ENCODE measurements at places on chromosomes 2 and 18.

DNA sequence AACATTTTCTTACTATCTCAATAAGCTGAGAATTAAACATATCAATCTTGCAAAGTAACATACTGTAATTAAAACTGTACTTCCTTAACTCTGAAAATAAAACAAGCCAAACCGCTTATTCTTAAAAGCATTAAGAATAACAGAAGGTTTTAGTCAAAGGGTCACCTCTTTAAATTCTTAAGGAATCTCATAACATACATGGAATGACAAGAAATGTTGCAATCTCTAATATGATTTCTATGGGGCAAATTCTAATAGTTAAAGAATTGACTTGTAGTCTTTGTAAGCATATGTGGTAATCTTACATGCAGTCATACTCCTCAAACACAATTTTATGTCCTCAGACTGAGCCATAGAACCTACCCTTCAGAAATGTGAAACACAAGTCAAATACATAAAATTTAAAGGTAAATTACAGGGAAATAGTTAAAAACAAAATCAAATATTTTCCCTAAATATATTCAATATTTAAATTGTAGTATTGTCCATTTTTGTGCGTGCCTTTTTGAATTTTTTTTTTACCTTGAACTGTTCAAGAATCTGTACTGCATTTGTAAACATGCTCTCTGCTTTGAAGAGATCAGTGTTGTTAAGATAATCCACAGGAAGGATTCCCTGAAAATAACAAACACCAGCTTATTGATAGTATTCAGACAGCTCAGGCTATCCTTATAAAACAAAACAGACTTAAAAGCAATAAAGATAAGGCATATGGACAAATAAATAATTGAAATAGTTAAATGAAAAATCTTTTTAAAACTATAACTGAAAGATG, 48.2 kb downstream of the PIGN start:
- DNase-seq: no peak

- DNase-seq: no peak
These were observed 124.4 kb downstream of the TTC27 start for GRCh38 chr2:32752205-32752604.

DNA sequence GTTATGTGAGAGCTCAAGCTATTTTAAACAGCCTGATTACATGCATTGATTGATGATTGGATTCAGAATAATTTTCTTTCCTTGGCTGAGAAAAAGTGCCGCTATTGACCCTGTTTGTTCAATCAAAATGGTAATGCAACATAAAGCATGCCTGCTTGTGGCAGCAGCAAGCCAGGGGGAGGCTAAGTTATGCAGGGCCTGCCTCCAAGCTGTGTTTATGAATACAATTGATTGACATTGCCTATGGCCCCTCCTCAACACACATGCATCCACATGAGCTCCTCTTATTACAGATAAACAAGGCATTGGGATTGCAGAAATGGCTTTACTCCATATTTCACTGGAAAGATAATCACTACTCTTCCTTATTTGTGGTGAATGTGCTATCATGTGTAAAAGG, 395.6 kb downstream of the TDRD15 start:
- DNase-seq: no peak

DNA sequence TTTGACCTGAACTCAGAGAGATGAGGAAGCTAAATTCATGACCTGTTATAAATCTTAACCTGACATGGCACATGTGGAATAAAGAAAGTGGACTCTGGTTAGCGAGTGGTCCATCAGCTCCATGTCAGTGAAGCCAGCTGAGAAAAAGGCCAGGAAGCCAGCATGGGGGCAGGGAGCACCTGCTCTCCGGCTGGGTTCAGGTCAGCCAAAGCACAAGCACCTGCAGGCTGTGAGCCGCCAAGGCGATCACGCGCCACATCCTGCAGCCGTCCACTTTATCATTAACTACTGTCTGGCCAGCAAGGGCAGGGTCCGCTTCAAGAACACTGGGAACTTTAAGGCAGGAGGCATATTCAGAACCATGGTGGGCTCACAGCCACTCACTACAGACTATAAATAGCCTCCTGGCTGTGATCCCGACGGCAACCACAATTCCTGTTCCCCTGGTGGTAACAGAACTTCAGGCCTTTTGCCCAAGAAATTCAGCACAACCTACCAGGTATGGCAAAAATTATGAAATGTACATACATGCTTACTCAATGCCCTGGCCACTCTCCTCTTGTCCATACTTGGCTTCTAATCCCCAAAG, 35.5 kb downstream of the ACVR1 start:
- no peak for DNase-seq

- DNase-seq: no peak
These were observed 511.4 kb downstream of the BCL11A start for GRCh38 chr2:60042023-60042422.
